Stimulated activated CD4-positive, alpha-beta T cell treated with anti-CD3 and anti-CD28 coated beads, Interleukin-1b, Interleukin-23, amount 100 ng/mL, for 1 hour (primary cell): ENCODE measurements at places on chromosomes 3 and 15.

DNA sequence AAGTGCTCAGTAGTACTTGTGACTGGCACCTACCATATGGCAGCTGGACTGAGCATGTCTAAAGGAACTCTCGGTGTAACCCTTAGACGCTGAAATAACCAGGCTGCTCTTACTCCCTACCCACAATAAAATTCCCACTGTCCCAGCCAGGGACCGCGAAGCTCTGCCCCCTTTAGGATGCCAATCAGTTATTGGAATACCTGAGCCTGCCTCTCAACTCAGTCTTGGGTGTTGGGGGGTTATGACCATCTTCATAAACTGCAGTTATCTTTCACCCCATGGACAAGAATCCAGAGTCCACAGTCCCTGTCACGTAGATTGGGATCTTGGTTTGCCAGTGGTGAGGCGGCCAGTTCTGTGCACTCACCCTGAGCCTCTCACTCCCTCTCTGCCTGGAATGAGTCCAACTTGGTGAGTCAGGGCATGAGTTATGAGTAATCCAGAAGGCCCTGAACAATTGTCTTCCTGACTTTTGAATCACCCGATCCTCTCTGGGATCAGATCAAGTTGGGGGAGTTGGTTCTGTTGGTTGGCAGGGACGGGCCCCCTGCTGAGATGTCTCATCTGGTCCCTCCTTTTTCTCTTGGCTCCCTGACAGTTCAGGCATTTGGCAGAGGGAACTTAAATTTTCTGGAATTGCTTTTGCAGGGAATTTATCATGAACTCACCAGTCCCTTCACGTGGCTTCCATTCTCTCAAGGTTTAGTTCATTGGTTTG, 120.1 kb upstream of the UBE2E1 start:
- no peak for DNase-seq

GRCh38 chr3:177340243-177340830, 143.1 kb upstream of the TBL1XR1 start:
- no peak for DNase-seq

DNA sequence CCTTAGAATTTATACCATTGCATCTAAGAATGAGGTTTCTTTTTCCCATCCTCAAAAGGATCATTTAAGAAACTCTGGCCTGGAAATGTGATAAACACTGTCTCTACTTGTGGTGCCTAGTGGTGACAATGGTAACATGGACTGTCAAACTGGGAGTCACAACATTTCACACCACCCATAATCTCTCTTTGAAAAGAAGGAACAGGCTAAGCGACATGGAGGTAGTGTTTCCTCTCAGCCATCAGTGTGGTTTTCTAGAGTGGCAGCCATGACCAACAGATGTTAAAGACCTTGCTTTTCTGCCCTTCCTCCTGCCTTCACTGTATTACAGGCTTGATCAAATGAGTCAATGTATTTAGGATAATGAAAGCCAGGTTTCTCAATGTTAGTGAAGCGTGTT, 283.1 kb upstream of the STAC start:
- DNase-seq = no peak

DNA sequence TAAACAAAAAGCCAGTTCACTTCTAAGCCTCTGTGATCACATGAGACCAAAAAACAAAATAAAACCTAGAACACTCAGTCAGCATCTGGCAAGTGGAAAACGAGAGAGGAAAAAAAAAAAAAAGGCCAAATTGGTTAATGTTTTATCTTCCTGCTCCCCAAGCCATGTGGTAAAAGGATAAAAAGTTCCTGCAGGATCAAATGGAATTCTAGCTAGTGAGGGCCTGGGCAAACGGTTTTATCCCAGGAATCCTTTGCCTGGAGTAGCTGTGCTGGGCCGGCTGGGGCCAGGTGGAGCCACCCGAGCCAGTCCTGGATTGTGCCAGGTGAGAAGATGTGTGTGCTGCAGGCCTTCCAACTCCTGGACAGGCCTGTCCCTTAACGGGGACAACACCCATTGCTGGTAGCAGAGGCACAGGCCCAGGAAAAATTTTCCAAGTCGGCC, 13.2 kb downstream of the SMAD6 start:
- DNase-seq = no peak

GRCh38 chr15:61936528-61937195, 123.6 kb downstream of the VPS13C start:
- no peak for DNase-seq

GRCh38 chr3:42680806-42681205, 4.5 kb upstream of the KLHL40 start:
- no peak for DNase-seq

DNA sequence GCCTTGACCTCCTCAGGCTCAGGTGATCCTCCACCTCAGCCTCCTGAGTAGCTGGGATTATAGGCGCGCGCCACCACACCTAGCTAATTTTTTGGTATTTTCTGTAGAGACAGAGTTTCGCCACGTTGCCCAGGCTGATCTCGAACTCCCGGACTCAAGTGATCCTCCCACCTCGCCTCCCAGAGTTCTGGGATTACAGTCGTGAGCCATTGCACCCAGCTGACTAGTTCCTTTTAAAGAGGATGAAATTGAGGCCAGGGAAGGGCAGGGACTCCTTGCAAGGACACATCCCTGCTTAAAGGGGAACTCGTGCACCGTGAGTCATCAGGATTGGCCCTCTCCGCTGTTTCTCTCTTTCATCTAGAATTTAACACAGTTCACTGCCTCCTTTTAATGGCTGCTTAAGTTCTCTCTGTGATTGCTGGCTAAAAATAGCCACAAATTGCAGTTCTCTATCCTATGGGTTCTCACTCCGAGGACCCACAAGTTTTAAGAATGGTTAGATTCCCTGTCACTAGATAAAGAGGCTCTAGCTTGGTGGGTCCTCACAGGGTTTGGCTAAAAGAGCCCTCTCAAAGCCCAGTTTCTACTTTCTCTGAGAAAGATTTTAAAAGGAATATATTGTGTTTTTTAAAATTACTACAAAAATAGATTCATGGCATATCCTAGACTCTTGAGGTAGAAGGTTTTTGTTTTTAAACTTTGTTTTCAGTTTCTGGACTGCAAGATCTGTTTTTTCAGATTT, 1.4 kb downstream of the CRTAP start:
- no peak for DNase-seq

DNA sequence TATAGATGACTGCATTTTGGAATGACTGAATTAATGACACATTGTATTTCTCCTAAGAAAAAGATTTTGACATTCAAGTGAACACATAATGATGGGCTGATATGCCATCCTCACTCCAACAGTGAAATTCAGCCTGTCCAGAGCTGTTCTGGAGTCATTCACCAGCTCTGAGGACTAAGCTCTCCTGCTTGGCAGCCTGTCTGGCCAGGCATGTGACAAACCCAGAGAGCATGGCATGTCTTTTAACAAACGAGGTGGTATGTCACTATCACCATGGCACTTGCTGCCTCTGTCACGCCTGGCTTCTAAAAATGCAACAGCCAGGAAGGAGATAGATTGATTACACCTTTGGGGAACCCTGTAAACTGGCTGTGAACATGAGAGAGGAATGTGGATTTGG, 1.4 kb downstream of the ACTC1 start:
- DNase-seq = no peak

GRCh38 chr3:45790596-45790995, 5.7 kb downstream of the SLC6A20 start:
- no peak for DNase-seq
